Spleen (tissue), 13 donors: ENCODE measurements at places on chromosomes 16 and 17.

- DNase-seq = no peak
Measured at GRCh38 chr17:8934346-8934745, 31.2 kb downstream of the PIK3R5 start.

GRCh38 chr17:80109066-80109660 is 7.8 kb downstream of the GAA start:
- DNase-seq = peak; percentile 41

GRCh38 chr17:17824119-17824782 is 12.5 kb downstream of the SREBF1 start:
- no peak for DNase-seq

GRCh38 chr17:63954402-63955063 is 18.2 kb downstream of the SCN4A start:
- peak; percentile 90 for DNase-seq

DNA sequence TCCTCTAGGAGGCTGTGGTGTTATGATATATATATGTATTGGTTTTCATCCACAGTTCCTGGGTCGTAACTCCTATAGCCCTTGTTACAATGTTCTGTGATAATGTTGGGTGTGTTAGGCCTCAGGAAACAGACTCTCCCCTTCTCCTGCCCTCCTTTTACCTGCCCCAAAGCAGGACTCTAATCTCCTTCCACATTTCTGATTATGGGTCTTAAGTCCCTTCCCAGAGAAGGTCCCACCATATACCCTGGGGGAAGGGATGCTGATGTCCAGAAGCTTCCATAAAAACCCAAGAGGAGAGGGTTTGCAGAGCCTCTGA is 450 bp upstream of the C1QBP start:
- DNase-seq = no peak
